Skin of body (tissue), 3 donors: ENCODE measurements at places on chromosomes 5 and 9. TPM values are rescaled to one million over a fixed set of nuclear protein-coding genes. Genes with fewer than 3 reads are reported as not detected.

Gene PDE4D
- total RNA-seq, result 39.7 TPM

Gene SLCO4C1
- 4.2 TPM for total RNA-seq

Gene OSMR
- total RNA-seq, result 19.1 TPM

Gene DNLZ
- 5.1 TPM for total RNA-seq

Gene SLC6A3
- total RNA-seq, result not detected

Gene PCDHA4
- 0.30 TPM for total RNA-seq

Gene FBP2
- 5.5 TPM for total RNA-seq

Gene OLFML2A
- total RNA-seq, result 49.1 TPM
